ENCODE measurements at places on chromosomes 3 and 15. TPM values are rescaled to one million over a fixed set of nuclear protein-coding genes. Genes with fewer than 3 reads are reported as not detected.

PDZRN3 gene
- polyA plus RNA-seq: 7.0 TPM

HRG gene
- not detected for polyA plus RNA-seq

DNA sequence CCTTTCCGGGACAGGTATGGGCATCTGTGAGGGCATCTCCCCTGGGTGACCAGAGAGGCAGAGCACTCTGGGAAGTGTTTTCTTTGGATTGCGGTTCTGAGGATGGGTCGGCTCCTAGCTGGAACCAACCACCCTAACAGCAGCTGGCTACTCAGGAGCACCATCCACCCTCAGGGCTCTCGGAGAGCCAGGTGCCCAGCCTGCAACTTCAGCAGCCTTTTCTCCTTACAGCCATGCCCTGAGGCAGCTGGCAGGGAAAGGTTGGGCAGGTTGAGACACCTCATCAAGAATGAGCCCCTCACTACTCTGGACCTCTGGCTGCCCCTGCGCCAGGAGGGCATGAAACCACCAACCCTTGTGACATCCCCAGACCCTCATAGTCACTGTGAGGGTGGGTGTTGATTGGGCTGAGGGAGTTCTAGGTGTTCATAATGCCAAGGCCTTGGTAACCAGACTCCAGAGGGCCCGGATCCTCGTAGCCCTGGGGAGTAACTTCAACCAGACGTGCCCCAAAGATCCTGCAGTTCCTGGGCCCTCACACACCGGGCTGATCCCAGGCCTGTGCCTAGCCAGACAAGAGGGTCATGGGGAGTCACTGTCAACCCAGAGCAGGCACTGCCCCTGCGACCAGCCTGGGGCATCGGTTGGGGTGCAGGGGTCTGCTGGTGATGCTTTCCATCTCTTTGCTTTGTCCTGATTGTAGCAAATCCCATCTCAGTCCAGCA lies 114.4 kb upstream of the ABHD17C start:
- DNase-seq: no peak

DNA sequence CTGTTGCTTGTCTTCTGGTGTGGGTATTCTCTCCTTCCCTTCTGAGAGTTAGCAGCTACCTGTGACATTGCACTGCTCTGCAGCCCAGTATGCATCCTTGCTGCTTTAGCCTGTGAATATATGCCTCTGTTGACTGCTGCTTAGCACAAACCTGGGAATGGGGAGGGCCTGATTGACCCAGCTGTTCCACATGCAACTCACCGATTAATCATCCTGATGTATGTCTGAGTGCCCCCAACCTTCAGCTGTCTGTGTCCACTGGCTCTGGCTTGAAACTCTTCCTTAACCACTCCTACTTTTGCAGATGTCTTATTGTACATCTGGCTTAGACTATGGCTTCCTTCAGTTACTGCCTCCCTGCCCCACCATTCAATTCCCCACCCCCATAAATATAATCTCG lies 119.1 kb downstream of the RASA2 start:
- no peak for DNase-seq

LRRC34 gene
- 9.1 TPM for polyA plus RNA-seq

SPINT1 gene
- 41.3 TPM for polyA plus RNA-seq

DNA sequence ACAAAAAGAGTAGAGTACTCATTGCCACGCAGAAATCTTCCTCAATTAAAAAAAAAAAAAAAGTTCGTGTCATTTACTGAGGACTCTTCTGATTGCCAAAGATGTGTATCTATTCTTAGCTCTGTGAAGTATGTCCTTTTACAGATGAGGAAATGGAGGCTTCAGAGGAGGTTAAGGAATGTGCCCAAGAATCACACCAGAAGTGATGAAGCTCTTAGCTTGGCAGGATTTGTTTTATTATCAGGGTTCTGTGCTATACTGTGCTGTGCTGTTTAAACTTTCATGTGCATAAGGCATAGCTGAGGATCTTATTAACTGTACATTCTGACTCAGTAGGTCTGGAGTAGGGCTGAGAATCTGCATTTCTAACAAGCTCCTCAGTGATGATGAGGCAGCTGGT lies 665.2 kb upstream of the ADAMTS9 start:
- DNase-seq: no peak

GRCh38 chr3:4885316-4885715 lies 93.9 kb upstream of the BHLHE40 start:
- DNase-seq: no peak

GRCh38 chr3:132135628-132136333 lies 101.0 kb upstream of the CPNE4 start:
- peak; percentile 31 for DNase-seq

DNA sequence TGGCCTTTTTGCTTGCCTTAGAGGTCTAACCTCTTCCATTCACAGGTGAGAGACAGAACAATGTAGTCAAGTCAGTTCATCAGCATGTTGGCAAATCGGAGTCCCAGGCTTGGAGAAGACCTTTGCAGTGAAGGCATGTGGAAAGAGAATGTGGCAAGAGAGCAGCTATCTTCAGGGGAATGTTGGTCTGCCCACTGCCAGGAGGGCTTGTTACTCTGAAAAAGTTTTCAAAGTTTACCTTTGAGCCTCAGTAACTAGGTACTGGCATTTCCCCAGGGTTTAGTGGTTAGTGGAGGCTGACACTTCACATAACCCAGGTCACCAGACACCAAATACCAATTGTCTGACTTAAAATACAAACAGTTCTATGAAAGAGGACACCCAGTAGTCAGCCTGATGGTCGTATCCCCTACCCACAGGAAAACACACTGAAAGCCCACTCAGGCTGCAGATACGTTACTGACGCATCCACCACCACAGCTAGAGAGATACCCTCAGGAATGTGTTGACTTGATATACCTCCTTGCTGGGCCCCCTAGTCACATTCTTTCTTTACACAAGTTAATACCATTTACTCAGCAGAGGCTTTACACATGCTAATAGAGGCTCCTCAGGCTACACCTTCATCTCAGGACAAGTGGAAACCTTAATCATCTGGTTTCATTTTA lies 9.7 kb upstream of the ARID3B start:
- peak; percentile 95 for DNase-seq

DNA sequence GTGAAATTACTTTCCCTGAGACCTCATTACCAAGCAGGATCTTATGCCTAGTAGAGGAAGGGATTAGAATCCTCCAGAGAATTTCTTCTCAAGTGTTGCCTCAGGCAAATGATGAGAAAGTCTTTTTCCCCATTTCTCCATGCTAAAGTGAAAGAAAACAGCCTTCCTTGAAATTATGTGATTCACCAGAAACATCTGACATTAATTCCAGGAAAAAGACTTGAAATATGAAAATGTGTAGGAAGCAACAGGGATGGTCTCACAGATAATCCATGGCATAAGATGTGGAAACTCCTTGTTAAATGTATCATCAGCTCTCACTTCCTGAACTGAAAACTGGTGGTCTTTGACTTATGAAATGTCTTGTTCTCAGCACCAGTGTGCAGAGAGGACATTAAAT lies 17.9 kb upstream of the ABI3BP start:
- DNase-seq: no peak

DNA sequence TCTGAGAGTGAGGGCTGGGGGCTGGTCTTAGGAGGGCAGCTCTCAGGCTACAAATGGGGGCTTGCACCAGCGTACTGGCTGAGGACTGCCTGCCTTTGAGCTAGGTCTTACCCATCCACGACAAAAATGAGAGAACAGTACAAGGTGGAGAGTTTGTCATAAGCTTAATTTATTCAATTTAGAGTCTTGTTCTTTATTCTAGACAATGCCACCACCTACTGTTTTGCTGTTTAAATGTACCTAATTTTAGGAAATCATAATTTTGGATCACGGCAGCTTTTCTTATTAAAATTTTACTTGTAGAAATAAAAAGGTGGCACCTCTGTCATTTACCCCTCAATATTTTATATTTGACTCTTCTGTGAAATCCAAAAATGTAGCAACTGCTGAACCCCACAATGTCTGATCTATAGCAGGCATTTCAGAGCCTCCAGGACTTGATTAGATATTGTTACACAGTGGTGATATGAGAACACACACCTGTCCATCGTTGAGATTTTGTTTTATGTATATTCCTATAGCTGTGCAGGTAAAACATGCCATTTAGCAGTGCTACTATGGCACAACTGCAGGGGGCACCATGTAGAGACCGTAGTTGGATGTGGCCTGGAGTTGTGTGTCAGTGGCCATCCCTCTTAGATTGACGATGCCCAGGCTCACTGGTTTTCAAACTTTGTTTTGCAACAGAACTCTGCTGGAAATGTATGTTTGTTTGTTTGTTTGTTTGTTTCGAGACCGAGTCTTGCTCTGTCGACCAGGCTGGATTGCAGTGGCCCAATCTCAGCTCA lies 88.6 kb downstream of the SLCO3A1 start:
- no peak for DNase-seq

ZNF662 gene
- polyA plus RNA-seq: 1.4 TPM

GRCh38 chr3:183699238-183699947 lies 1.8 kb downstream of the YEATS2 start:
- DNase-seq: peak; percentile 35

MANF gene
- polyA plus RNA-seq: 48.7 TPM

DNA sequence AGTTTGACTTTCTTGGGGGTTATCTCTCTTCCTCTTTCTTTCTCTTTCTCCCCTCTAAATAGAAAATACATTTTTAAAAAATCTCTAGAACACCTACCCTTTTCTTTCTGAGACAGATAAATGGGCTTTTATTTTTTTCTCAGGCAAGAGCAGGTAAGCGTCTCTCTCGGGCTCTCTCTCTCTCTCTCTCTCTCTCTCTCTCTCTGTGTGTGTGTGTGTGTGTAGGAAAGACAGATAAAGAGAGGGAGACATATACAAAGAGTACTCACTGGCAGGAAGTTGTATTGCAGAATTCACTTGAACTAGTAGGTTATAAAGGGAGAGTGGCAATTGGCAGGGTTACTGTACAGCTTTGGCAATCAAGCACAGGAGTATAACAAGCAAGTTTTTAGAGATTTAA lies 118.1 kb upstream of the LSAMP start:
- no peak for DNase-seq

DNA sequence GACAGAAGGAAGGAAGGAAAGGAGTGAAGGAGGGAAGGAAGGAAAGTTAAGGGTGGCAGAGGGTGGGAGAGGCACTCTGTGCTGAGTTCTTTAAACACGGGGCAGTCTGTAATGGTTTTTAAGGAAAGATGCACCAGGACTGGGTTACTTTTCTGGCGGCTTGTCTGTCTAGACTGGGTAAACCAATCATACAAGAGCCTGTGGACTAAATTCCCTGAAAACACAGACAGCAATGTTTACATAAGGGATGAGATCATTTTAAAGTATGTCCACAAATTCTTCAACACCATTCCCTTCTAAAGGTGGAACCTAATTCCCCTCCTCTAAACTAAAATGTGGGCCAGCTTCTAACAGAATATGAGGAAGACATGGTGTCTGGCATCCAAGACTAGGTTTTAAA lies 235.5 kb upstream of the IGF1R start:
- no peak for DNase-seq

MAP6D1 gene
- polyA plus RNA-seq: 2.6 TPM

DNA sequence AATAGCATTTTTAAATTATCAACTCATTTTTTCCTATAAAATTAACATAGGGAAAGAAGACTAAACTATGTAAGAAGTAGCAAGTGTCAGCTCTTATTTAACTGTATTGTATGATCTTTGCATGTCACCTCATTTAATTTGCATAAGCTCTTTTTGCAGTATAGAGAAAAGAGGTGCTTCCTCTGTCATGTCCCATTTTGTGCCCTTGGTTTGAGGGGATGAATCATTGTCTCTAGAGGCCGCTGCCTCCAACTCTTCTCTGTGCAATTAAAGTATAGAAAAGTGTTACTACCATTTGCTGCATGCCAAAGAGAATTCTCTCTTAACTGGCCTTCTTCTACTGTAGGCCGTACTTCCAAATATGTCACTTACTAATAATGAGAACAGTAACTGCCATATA lies 93.4 kb downstream of the LRRC28 start:
- no peak for DNase-seq

DNA sequence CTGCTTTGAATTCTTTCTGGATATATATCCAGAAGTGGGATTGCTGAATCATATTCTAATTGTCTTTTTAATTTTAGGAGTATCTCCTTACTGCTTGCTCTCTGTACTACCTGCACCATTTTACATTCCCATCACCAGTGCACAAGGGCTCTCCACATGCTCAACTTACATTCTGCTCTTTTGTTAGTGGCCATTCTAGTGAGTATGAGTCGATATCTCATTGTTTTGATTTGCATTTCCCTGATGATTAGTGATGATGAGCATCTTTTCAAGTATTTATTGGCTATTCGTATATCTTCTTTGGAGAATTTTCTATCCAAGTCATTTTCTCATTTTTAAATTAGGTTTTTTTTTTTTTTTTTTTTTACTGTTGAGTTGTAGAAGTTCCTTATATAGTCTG lies 29.5 kb downstream of the PFN2 start:
- no peak for DNase-seq

DNA sequence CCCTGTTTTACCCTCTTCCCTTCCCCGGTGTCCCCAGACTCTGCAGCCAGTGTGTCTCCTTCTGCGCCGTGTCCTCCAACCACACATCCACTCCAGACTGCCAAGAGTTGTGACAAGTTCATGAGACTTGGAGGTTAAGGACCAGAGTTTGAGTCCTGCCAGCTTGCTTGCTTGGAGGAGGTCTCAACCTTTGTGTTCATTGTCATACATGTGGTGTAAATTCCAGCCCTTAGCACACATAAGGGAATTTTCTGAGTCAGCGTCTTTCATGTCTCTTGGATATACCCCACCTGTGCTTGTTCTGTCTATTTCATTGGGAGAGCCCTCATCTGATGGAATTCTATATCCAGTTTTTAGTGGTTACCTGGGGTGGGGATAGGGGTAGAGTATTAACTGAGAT lies 13.3 kb downstream of the CORO2B start:
- DNase-seq: no peak

C3orf52 gene
- polyA plus RNA-seq: 8.1 TPM

LHFPL4 gene
- 2.3 TPM for polyA plus RNA-seq

GRCh38 chr3:11604139-11604892 lies 39.4 kb downstream of the VGLL4 start:
- DNase-seq: no peak

UBAP1L gene
- 0.47 TPM for polyA plus RNA-seq

TRPM1 gene
- polyA plus RNA-seq: 0.17 TPM

CADM2 gene
- 47.5 TPM for polyA plus RNA-seq

ABI3BP gene
- 0.57 TPM for polyA plus RNA-seq

DNA sequence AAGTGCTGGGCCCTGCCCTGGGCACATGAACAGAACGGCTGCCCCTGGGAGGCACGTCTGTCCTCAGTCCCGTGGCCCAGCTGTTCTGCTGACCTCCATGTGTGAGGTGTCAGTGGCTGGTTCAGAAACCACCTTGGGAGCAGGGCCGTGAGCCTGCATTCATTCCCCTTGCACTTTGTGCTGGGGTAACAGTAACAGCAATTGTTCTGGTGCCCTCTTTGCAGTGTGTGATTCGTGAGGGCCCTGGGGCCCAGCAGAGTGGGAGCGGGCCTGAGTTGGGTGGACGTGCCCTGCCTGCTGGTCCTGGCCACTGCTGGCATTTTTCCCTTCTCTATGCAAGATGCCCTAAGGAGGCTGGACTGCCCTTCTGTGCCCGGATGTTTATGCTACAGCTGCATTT lies 50.4 kb upstream of the MYZAP start:
- DNase-seq: no peak

All from GM23338 (cell line).